CD4-positive, alpha-beta T cell treated with Interleukin-2 at 100 ng/mL for 4 hours (primary cell): ENCODE measurements at places on chromosomes 3 and 15.

DNA sequence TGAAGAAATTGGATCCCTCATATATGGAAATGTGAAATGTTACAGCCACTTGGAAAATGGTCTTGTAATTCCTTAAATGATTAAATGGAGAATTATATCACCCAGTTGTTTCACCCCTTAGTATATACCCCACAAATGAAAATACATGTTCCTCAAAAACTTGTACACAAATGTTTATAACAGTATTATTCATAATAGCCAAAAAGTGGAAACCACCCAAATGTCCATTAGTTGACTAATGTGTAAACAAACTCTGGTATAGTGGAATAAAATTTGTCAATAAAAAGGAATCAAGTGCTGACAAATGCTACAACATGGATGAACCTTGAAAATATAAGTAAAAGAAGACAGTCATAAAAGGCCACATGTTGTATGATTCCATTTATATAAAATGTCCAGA, 12.5 kb downstream of the FAM162A start:
- no peak for DNase-seq

- DNase-seq, result no peak
These were observed 36.0 kb upstream of the CORO2B start for GRCh38 chr15:68542771-68543164.

GRCh38 chr3:119395923-119396358, 67.5 kb downstream of the TMEM39A start:
- no peak for DNase-seq

- DNase-seq, result no peak
These were observed 122.2 kb upstream of the DCBLD2 start for GRCh38 chr3:99023590-99024192.

DNA sequence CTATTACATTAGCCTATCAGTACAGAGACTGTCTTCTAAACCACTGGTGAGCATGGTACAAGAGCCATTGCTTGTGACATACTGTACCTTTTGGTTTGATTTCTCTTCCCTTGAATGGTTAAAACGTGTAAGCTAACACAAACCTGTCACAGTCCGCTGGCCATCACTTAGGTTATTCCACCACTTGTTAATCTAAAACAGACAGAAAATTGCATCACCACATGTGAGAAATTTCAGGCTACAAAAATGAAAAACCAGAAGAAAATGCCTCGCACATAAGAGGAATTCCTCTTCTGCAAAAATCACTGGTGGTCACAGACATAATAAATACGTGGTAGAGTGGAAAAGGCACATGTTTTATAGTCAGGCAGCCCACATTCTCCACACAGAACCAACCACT, 22.1 kb downstream of the PARL start:
- DNase-seq, result no peak

DNA sequence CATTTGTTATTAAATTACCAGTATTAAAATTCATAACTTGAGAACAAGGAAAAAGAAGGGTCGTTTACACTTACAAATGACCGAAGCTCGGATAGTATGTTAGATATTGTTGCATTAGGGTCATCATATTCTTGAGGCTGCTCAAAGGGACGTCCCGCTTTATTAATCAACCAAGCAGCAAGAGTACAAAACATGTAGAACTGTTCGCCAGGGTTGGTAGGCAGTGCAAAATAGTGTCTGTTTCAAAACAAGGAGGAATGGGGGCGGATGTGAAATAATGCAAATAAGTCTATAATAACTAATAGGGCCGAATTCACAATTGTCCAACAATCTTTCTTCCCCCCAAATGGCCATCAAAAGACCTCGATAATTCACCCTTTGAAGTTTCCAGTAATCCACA, 2.9 kb downstream of the IFT57 start:
- no peak for DNase-seq

GRCh38 chr3:102715030-102715697, 280.3 kb downstream of the ZPLD1 start:
- DNase-seq, result no peak

- no peak for DNase-seq
These were observed 834.1 kb upstream of the GBE1 start for GRCh38 chr3:82595530-82595929.

- DNase-seq, result no peak
These were observed 139.7 kb upstream of the SMAD3 start for GRCh38 chr15:66925721-66926120.

GRCh38 chr3:150370122-150370602, 37.9 kb upstream of the TSC22D2 start:
- no peak for DNase-seq

GRCh38 chr3:136503056-136503455, 249.1 kb downstream of the STAG1 start:
- DNase-seq, result no peak

- DNase-seq, result no peak
These were observed 381.8 kb downstream of the NAALADL2 start for GRCh38 chr3:175240921-175241320.
